ENCODE measurements at places on chromosomes 11 and 22.

GRCh38 chr11:44563711-44564110 lies 1.8 kb upstream of the CD82 start:
- no peak for DNase-seq

GRCh38 chr11:129066229-129066628 lies 123.6 kb upstream of the TP53AIP1 start:
- DNase-seq: no peak

DNA sequence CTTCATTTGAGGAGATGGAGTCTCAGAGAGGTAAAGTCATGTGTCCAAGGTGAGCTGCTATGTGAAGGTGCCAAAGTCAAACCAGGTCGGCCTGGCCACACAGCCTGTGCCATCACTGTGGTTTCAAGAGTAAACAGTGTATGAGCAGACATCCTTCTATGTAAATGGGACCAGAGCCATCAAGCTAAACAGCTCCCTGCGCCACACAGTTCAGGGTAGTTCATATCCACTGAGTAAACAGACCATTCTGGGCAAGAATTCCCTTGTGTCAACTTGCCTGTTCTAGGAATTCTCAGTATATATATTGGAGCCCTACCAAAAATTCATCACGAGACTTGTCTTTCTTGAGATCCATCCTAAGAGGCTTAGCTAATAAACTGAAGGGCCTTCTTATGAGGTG lies 77.5 kb downstream of the AMOTL1 start:
- no peak for DNase-seq

GRCh38 chr11:117438371-117439000 lies 110.8 kb downstream of the CEP164 start:
- DNase-seq: no peak

DNA sequence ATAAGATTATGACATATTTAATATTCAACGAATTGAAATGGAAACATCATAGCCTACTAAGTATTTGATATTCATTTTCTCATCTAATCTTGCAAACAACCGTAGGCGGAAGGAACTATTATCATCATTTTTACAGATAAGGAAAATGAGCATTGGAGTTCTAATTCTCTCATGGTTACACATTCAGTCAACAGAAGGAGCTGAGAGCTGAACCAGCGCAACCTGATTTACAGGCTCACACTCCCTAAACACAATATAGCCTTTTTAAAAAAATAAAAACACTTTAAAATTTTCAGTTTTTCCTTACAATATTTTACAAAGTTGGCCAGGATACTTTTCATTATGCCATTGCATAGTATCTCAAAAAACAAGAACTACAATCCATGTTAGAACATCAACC lies 74.8 kb downstream of the APOL5 start:
- DNase-seq: no peak

- DNase-seq: no peak
These were observed 789.4 kb upstream of the KIRREL3 start for GRCh38 chr11:127789927-127790326.

GRCh38 chr11:21861314-21861713 lies 331.6 kb upstream of the ANO5 start:
- no peak for DNase-seq

DNA sequence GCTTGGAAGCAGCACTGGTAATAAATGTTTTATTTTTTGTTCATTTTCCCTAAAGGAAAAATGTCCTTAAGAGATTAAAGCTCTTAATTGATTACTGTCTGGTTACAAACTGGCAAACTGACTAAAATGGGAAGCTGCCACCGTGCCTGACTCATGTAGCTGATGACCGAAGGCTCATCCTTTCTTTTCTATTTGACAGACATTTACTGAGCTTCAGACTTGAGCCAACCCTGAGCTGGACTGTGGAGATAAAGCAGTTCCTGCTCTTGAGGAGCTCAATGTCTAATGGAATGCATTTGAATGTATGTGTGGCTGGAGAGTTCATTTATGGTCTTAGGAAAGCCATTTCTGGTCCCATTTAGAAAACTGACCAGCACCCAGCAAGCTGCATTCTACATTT lies 91.3 kb downstream of the RNF169 start:
- DNase-seq: no peak

DNA sequence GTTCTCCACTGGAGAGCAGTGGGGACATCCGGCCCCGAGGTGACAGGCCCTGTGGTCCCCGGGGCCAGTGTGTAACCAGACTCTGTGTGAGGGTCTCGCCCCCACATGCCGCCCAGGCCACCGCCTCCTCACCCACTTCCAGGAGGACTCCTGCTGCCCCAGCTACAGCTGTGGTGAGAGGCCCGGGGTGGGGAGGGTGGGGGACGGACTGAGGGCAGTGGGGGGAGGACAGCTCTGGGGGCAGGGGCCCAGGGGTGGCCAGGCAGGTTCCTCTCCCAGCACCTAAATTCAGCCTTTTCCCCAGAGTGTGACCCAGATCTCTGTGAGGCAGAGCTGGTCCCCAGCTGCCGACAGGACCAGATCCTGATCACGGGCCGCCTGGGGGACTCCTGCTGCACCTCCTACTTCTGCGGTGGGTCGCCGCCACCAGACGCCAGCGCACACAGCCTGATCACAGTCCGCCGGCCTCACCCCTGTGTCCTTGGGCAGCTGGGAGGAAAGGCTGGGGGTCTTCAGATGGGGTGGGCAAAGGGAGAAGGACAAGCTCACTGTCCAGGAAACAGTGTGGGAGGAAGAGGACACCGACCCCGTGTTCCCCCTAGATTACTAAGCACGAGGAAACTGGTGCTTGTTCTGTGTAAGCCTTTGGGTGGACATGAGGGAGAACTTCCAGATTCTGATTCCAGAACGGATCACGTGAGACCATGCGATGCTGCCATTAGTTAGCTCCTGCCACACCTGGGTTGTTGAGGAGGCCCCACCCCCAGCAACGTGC lies 84.4 kb upstream of the MYOD1 start:
- DNase-seq: no peak

GRCh38 chr11:81036168-81036870 lies 1595.5 kb upstream of the TENM4 start:
- no peak for DNase-seq

- no peak for DNase-seq
These were observed 54.4 kb downstream of the TMEM135 start for GRCh38 chr11:87092159-87092558.

DNA sequence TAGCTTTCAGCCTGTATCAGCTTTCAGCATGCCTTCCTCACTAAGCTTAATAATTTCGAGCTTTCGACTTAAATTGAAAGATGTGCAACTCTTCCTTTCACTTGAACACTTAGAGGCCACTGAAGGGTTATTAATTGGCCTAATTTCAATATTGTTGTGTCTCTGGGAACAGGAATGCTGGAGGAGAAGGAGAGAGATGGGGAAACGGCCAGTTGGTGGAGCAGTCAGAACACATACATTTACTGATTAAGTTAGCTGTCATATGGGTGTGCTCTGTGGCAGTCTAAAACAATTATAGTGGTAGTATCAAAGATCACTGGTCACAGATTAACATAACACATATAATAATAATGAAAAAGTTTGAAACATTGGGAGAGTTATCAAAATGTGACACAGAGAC lies 106.2 kb downstream of the LRRC32 start:
- DNase-seq: no peak

GRCh38 chr22:27238935-27239510 lies 562.5 kb downstream of the MN1 start:
- DNase-seq: no peak

- DNase-seq: no peak
These were observed 148.5 kb upstream of the HSD17B12 start for GRCh38 chr11:43532041-43532440.

GRCh38 chr11:112225753-112226061 lies 521 bp upstream of the PTS start:
- DNase-seq: no peak

- no peak for DNase-seq
These were observed 38.0 kb downstream of the CYP2R1 start for GRCh38 chr11:14854057-14854456.

DNA sequence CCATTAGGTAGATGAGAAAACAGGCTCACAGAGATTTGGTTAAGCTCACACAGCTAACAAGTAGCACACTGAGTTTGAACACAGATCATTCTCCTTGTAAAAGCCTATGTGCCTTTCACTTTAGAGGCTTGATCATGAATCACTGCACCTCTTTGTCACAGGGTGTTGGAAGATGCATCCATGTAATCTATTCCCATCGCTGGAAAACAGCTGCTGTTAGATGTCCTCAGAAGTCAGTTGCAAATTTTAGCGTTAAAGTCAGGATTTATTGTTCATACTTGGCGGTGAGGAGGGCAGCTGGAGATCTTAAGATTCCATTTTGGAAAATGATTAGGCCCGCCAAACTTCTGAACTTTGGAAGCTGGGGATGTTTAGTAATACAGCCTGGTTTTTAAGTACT lies 2.6 kb downstream of the CNTF start:
- DNase-seq: no peak

DNA sequence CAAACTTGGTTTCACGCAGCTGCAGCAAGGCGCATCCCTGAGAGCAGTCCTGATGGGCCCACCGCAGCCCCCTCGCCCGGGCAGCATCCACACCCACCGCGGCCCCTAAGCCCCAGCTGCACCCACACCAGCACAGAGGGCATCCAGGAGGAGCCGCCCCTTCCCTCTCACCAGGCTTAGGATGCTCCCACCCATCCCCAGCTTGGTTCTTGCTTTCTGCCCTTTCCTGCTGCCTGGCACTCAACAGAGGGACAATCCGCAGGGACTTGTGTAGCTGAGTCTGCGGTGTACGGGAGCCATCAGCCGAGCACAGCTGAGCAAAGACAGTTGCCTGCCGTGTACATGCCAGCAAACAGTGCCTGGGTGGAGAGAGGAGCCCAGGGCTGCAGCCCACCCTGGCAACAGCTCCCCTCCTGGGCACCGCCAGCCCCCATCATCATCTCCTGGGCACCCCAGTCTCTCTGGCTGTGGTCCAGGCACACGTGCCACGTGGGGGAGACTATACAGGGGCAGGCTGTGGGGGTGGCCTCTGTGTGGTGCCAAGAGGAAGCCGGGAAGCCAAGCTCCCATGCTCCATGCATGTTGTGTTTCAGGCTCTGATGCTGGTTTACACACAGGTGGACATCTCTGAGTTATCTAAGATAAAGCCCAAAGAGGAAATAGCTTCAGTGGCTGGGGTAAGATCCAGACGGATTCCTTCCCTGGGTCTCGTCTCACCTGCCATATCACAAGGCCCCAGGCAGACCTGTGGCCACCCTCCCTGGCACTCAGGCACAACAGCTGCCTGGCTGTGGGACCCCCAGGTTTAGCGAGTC lies 36.0 kb upstream of the GNB1L start:
- no peak for DNase-seq

GRCh38 chr11:62535802-62536201 lies 10.8 kb downstream of the AHNAK start:
- DNase-seq: no peak

GRCh38 chr22:24424001-24424900 lies 3.1 kb upstream of the ADORA2A start:
- peak; percentile 46 for DNase-seq

- DNase-seq: no peak
These were observed 72.3 kb downstream of the PRMT3 start for GRCh38 chr11:20459865-20460264.

- no peak for DNase-seq
These were observed 6.1 kb upstream of the P2RY6 start for GRCh38 chr11:73265853-73266645.

GRCh38 chr22:40324468-40325305 lies 21.6 kb upstream of the ADSL start:
- DNase-seq: peak; percentile 32

DNA sequence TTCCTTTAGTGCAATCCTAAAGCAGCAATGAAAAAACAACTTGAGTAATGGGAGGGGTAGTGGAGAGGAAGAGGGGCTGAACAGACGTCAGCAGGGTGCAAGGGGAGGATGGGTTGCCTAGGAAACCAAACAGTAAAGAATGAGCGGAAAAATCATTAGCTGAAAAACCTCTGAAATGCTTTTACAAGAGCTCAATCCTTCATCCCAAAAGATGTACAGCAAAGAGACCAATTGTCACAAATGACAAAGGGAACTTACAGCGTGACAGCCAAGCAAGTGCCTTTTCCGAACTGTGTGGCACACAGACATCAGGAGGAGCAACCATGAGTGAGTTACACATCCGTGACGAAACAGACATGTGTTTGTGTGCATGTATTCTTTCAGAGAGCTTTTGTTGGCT lies 104.6 kb downstream of the SIK3 start:
- DNase-seq: no peak

DNA sequence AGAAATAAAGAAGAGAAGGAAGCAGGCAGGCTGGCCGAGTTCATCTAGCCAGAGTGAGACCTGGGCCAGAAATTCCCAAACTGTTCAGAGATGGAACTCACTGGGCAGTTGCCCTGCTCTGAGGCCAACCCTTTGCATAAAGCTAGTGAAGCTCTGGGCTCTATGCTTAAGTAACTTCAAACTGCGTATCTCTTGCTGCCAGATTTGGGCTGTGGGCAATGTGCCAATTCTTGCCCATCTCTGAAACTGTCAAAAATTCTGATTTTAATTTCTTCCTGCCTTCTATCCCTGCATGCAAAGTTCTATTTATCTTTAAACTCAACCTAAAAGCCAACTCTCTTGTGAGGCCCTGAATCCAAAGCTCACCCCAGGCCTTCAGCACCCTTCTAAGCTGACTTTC lies 36.2 kb upstream of the HEPHL1 start:
- no peak for DNase-seq

- no peak for DNase-seq
These were observed 83.6 kb downstream of the CLPB start for GRCh38 chr11:72350752-72351151.

GRCh38 chr11:131656839-131657211 lies 286.4 kb downstream of the NTM start:
- no peak for DNase-seq

DNA sequence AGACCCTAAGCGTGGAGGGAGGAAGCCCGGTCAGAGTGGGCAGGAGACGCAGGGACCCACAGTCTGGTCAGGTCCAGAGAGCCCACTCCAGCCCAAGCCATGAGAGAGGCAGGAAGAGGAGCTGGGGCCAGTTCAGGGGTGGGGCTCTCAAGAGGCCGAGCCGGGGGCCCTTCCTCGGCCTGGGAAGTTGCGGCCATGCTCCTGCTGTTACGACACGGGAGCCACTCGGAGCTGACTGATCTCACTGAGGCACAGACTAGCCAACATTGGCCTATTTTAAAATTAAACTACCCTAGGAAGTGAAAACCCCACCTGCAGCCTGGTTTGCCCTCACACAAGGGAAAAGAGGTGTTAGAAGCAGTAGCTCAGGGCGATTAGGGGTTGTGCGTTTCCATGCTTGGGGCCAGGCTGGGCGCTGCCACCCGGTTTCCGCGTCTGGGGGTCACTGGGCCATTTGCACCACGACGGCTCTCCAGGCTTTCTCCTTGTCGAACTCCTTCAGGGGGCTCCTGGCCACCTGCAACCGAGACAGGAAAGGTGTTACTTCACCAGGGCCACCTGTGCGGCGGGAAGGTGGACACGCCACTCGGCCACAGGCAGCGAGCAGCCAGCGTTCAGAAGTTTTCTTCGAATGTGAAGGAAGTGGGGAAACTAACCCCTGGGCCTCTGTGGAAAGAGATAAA lies 3.2 kb upstream of the TTLL8 start:
- no peak for DNase-seq

- DNase-seq: no peak
These were observed 3.9 kb upstream of the TAGLN start for GRCh38 chr11:117195258-117195657.

GRCh38 chr11:4682623-4683419 lies 14.8 kb downstream of the OR51E2 start:
- DNase-seq: no peak

All from stimulated activated CD4-positive, alpha-beta T cell treated with anti-CD3 and anti-CD28 coated beads, Interleukin-1b, Interleukin-23, amount 100 ng/mL, for 48 hours (primary cell).